ENCODE measurements at places on chromosomes 4 and X.

- DNase-seq: no peak
Measured at GRCh38 chr4:4477391-4477790, 64.5 kb downstream of the STX18 start.

DNA sequence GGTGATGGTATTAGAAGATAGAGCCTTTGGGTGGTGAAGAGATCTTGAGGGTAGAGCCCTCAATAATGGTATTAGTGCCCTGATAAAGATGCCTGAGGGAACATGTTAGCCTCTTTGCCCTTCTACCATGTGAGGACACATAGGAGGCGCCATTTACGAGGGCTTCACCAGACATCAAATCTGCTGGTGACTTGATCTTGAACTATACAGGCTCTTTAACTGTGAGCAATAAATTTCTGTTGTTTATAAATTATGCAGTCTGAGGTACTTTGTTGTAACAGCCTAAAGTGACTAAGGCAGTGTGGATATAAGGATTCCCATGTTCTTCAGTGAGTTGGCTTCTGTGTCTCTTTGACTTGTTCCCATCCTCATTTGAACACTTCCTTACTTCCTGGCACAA is 11.8 kb downstream of the MOB1B start:
- no peak for DNase-seq

- DNase-seq: peak; percentile 46
Measured at GRCh38 chr4:25171201-25171865, 11.1 kb upstream of the SEPSECS start.

GRCh38 chr4:6696611-6697010 is 2.9 kb downstream of the S100P start:
- DNase-seq: no peak

DNA sequence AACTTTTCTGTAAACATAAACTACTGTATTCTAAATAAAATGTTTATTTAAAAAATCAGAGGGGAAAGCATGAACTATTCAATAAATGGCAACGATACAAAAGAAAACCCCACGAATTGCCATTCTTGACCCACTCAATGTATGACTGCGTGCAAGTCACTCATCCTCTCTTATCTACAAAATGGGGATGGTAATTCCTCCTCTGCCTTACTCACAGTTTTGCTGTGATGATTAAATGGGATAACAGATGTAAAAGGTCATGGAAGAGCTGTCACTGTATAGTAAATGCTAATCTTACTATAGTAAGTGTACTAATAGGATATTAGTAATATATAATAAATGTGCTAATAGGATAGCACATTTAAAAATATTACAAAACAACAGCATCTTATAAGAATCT is 173.4 kb downstream of the SCFD2 start:
- no peak for DNase-seq

DNA sequence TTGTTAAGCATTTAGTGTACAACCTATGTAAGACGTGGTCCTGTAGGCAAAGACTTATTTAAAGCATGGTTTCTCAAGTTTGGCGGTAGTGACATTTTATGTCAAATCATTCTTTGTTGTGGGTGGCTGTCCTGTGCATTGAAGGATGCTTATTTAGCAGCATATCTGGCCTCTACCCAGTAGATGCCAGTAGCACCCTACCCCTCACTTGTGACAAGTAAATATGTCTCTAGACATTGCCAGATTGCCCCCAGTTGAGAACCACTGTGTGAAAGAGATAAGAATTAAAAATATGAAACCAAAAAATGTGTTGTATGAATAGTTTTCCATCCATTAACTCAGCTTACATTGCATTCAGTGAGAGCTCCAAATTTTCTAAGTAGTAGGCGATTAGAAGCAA is 25.5 kb downstream of the MMAA start:
- DNase-seq: peak; percentile 5

GRCh38 chrX:134588806-134589205 is 69.5 kb downstream of the PLAC1 start:
- DNase-seq: no peak

DNA sequence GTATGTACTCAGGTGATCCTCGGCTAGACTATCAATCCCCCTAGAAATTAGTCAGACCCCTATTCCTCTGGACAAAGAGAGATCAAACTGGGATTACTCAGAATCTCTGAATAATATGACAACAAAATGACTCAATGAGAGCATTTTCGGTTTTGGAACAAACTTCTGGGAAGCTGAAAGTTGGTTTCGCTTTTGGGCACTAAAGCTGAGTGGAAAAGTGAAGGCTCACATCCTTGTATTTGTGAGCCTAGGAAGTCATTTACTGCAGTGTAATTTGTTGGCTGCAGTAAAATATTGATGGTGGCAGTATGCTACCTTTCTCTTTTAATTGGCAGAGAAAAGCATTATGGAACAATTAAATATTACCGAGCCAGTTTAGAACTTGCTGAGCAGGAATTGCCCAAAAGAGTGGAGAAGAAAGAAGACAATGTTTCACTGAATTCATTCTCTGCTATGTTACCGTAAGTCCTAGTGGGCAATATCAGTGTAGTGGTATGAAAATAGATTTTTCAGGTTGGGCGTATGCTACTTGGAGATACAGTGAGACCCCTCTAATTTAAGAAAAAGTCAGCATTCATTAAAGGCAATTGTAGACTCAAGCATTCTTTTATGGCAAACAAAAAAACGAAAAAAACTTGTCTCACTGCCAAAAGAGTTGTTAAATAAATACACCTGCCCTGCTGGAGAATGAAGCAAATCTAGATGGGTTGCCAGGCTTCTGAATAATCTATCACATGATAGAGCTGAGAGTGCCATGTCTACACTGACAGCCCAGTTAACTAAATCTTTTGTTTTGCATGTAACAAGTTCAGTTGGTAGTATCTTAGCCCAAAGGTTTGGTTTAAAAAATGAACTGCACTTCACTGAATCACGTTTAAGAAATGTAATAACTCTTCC is 69.6 kb downstream of the AGTR2 start:
- no peak for DNase-seq

DNA sequence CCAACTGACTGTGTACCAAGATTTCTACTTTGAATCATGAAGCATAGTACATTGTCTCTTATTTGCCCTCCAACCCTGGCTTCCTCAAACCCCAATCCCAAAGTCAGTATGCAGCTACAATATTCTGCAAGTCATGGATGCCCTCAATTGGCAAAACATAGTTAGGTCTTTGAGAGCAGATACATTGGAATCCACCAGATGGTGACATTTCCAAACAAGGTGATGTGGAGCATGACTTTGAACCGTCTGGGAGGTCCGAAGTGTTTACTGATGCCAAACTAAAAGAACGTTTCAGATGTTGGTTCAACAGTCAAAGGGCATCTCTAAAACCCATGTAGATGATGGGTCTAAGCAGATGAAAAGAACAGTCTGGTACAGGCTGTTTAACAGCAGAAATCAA is 43.7 kb upstream of the FRMD7 start:
- no peak for DNase-seq

- peak; percentile 39 for DNase-seq
Measured at GRCh38 chr4:20474119-20474518, 222.4 kb downstream of the SLIT2 start.

- no peak for DNase-seq
Measured at GRCh38 chr4:128686810-128687209, 122.7 kb upstream of the JADE1 start.

DNA sequence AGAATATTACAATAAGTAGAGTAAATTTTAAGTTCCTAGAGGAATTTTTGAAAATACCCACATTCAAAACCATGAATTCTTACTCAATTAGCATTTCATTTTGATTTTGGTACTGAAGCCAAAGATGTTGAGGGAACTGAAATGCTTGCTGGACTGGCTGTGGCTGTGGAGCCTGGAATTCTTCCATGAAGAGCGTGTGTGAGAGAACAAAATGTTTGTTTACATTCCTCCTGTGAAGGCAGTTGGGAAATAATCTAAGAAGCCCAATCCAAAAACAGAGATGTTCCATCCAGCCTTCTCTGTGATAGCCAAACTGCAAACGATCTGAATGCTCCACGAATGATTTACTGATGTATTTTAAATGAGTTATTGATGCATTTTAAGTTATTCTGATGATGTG is 3.8 kb upstream of the ADH1B start:
- peak; percentile 57 for DNase-seq

- no peak for DNase-seq
Measured at GRCh38 chr4:67531379-67531962, 13.8 kb downstream of the CENPC start.

DNA sequence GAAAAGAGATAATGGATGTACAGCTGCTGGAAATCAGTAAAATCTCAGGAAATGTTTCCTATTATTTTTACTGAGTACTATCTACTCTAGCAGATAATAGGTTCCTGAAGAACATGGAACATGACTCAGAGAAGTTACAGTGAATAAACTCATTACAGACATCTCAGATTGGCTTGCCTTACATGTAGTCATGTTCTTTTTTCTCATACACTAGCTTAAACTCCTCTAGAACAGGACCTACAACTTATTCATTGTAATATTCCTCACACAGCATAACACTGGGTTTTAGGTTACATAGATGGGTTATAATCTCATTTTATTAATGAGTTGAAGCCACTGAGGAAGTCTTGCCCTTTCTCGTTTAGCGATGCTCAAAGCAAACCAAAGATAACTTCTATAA is 86.9 kb upstream of the BMP2K start:
- peak; percentile 16 for DNase-seq

DNA sequence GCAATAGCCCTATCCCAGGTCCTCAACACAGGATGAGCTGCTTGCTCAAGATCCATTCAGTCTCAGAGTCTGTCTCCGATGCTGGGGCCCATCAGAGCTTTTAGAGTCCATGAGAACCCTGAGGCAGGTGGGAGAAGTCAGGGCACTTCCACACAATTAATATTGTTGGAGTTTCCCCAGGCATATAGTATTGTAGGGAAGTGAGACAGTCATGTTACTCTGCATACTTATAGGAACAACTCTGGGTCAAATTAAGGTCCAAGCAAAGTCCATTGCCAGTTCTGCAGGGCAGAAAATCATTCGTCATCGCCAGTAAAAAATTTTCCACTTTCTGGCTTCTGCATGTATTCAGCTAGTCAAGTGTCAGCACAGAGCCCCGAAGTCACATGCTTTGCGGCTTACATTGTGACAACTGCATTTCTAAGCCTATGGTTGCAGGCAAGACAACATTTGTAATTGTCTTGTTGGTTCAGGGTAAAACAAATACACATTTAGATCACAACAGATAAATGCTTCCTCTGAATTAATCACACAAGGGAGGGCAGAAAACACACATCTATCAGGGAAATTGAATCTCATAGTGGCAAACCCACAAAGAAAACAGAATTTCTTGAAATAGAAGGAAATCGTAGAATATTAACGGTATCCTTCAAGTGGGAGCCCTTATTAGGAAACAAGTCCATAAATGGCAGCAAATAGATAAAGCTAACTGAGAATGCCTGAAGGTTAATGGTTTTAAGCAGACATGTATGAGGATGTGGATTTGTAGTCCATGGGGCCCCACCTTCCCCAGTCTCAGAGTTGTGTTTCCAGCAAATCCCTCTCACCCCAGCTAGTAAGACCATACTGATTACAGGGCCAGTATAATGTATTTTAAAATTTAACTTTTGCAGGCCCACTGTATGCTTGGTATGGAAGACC is 412.1 kb upstream of the RASGEF1B start:
- no peak for DNase-seq

DNA sequence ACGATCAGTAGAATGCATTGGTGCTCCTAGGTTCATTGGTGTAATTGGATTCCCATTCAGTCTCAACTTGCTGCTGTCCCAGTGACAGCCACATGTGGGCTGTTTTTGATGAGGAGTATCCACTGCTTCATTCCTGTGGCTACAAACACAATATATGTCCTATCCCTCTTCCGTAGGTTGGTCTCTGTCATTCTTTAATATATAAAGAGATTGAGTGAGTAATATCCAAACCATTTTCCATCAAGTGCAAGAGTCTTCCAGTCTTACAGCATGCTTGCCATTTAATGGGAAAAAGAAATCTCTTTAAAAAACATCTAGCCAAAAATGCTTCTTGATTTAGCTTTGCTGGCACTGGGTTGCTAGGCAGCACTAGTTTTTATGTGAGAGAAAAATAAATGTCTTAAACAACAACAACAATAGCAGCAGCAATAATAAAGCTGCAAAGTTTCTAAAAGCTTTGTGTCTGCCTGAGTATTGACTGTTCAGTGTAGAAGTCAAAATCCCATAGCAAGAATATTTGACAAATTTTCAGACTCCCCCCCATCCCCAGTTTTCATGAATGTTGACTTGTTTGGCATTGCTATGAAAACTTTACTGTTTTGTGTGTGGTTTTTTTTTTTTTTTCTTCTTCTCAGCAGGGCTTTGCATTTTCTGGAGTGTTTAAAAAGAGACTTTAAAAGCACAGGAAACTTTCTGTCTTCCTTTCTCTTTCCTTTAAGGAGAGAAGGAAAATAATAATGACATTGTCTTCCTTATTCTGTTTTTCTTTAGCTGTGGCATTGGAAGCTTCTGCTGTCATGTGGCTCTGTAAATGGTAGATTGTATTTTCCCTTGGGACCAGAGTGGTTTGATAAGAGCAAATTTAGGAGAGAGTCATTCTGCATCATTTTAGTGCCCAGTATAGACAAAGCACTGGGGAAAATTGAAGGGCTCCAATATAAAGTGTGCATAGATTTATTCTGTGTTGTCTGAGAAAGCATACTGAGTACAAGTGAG is 244.3 kb downstream of the ARHGAP10 start:
- peak; percentile 87 for DNase-seq

- no peak for DNase-seq
Measured at GRCh38 chrX:108018656-108019381, 26.0 kb upstream of the VSIG1 start.

- no peak for DNase-seq
Measured at GRCh38 chr4:53131562-53131925, 234.3 kb downstream of the SCFD2 start.

DNA sequence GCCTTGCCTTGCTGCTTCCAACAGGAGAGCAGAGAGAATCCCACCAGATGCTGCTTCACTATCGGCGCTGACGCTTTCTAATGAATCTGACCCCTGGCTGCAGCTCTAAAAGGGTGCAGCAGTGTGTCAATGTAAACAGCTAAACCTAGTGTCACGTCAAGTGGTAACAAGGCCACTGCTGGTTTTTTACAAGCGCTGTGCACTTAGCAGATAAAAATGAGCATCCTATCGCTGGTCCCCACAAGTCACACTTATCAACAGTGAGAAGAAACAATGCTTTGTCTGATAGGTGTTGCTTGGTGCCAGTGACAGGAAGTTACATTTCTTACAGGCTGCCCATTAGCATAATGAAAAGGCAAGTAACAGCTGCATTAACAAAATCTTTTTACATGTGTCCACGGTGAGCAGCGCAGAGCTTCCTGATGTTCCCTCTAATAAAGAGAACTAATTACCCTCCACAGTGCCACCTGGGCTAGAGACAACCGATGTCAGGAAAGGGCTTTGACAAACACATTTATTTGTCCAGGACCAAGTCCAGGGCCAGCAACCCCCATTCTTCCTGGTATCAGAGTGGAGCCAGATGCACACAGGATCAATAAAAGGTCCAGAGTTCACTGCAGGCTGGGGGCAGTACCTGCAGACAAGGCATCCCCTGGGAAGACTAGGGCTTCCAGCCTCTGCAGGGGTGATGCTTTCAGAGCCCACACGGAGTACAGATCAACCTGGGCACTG is 176.0 kb downstream of the MGST2 start:
- DNase-seq: no peak

DNA sequence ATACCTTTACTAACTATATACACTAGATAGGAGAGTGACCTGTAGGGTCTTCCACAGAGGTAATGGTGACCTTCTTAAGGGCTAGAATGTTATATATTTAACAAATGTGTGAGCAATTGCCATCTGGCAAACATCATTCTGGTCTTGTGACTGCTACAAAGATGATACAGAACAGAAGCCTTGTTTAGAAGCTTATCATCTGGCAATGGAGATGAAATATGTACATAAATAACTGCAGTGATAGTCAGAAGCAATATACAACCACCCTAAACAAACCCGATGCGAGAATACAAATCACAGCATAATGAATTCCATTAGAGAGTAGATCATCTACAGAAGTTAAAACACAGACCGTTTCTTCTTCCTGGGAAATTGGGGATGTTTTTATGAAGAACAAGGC is 952.7 kb upstream of the SLIT2 start:
- peak; percentile 60 for DNase-seq
